ENCODE measurements at places on chromosomes 12 and 14.
A peak's percentile ranks its signal among the peaks of the same experiment; 100 is the strongest.

DNA sequence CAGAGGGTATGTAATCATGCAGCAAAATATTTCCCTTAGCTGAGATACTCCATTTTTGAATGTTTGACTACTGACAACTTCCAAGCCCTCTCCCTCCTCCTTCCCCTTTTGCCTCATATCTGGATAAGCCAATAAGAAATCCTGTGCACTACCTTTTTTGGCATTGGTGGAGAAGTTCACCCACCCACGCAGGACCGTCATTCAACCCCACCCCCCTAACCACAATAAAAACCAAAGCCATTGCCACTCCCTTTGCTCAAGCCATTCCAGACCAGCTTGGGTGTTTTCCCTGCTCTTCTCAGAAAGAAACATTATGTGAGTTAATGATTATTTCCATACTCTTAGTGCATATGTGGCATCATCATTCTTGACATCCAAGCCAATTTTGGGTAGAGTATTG lies 176.7 kb downstream of the PTPN11 start:
- no peak for DNase-seq

GRCh38 chr12:22116376-22116775 lies 70.4 kb downstream of the CMAS start:
- no peak for DNase-seq

GRCh38 chr12:25718081-25718731 lies 165.1 kb upstream of the LMNTD1 start:
- no peak for DNase-seq

- no peak for DNase-seq
These were observed 6.1 kb upstream of the TCL1B start for GRCh38 chr14:95679998-95680735.

DNA sequence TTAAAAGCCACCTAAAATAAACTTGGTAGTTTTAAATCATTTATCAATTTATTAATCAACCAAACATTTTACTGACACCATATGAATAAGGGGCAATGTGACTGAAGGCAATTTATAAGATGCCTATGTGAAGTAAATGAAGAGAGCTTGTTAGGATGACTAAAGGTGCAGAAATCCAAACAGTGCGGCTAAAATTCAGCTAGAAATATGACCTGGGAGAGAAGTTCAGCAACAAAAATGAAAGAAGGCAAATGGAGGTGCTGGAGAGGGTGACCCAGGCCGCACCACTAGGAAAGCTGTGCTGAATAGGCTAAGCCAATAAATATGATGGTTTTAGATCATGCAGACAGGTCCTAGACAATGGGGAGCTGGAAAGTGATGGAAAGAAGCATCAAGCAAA lies 403.7 kb downstream of the BTG1 start:
- no peak for DNase-seq

DNA sequence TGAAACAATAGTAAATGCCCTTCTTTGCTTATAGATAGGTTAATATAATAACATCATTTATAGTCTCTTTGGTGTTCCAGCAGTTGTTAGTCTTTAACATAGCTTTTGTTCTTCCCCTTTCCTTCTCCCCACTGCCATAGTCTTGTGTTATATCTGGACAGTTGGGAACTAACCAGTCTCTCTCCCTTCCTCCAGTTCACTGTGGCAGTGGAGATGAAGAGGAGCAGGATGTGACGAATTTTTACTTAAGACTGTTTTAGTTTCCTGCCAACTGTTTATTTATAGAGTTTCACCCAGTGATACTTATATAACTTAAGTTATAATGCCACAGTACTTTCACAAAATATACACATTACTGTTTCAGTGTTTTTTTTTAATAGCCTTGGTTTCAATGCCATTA lies 277.4 kb downstream of the PDZRN4 start:
- DNase-seq, result peak; percentile 12

DNA sequence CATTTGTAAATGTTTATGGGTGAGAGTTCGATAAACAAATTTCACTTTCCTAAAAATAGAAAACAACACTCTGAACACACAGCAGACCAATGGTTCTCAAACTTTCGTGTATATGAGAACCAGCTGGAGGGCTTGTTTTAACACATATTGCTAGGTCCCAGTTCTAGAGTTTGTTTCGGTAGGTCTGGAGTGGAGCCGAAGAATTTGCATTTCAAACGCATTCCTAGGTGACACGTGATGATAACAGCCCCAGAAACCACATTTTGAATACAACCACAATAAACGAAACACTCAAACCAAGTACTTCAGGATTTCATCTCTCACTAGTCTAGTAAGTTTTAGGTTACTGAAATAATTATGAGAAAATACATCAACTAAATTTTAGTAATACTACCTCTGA lies 17.1 kb downstream of the SEC23A start:
- no peak for DNase-seq

GRCh38 chr12:26691234-26691970 lies 141.6 kb downstream of the ITPR2 start:
- peak; percentile 34 for DNase-seq

GRCh38 chr12:58529897-58530741 lies 390.2 kb downstream of the LRIG3 start:
- DNase-seq, result peak; percentile 34

GRCh38 chr12:93550748-93551611 lies 21.5 kb upstream of the SOCS2 start:
- DNase-seq, result no peak

GRCh38 chr14:50798048-50798421 lies 32.9 kb downstream of the NIN start:
- no peak for DNase-seq
